ENCODE measurements at places on chromosomes 7 and 10.

DNA sequence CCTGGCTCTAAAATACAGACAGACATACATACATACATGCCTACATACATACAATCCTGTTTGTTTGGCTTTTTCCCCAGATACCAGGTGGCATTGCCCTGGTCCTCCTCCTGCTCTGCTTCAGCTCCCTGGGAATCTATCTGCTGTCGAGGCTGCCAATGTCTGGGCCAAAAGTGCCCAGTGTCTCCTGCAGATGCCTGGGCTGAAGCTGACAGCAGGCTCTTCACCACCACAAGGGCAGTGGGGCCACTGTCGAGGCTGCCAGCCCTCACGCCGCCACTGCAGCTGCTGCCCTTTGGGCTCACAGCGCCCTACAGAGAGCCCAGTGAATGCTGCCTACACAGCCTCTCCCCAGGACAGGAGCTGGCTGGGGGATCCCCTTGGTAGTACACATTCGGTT is 18.0 kb upstream of the STN1 start:
- DNase-seq: no peak

DNA sequence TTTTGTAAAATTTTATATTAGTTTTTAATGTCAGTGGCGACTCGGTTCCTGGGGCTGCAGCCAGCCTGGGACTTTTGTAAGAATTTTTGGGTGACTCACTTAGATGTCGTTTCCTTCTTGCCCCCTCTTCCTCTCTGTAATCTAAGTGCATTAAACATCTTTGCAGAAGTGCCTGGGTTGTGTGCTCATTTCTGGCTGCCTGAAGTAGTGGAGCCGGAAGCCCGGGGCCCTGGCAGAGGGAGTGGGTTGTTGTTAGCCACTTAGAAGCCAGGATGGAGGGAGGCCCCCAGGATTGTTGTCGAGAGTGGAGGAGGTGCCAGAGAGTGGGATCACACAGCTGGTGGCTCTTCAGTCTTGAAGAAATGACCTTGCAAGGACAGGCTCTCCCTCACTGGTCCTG is 11.0 kb upstream of the TRIM8 start:
- DNase-seq: no peak

DNA sequence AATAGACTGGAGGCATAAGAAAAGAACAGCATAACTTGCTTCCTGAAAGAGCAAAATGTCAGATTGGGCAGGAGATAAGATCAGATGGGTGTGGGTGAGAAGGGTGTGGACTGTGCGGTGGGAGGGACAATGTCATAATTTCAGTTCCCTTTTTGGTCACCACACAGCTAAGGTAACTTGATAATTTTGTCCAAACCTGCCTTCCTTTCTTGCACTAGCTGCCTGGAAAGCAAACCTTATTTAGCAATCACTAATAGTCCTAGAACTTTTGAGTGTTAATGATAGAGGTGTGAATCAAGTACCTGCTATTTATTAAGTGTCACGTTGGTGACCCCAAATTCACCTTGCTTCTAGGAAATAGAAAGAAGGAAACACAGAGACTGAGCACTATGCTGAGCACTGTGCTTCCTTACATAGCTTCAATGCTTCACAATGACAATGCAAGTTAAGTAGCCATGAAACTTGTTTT is 72.4 kb upstream of the SP4 start:
- no peak for DNase-seq

- DNase-seq: no peak
These were observed 6.4 kb downstream of the WDFY4 start for GRCh38 chr10:48690791-48691660.

GRCh38 chr10:2813286-2813685 is 254.1 kb upstream of the PFKP start:
- DNase-seq: no peak

DNA sequence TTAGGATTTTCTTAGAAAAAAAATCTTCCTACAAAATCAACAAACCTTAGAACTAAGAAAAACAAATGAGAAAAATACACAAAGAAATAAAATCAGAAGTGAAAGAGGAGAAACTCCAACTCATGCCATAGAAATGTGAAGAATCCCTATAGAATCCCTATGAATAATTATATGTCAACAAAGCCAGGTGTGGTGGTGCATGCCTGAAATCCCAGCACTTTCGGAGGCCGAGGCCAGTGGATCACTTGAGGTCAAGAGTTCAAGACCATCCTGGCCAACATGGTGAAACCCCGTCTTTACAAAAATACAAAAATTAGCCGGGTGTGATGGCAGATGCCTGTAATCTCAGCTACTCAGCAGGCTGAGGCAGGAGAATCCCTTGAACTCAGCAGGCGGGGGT is 27.1 kb downstream of the ACSM6 start:
- DNase-seq: no peak

- no peak for DNase-seq
These were observed 496 bp downstream of the BRI3 start for GRCh38 chr7:98281757-98282606.

GRCh38 chr7:39557222-39557621 is 9.0 kb upstream of the YAE1 start:
- no peak for DNase-seq

DNA sequence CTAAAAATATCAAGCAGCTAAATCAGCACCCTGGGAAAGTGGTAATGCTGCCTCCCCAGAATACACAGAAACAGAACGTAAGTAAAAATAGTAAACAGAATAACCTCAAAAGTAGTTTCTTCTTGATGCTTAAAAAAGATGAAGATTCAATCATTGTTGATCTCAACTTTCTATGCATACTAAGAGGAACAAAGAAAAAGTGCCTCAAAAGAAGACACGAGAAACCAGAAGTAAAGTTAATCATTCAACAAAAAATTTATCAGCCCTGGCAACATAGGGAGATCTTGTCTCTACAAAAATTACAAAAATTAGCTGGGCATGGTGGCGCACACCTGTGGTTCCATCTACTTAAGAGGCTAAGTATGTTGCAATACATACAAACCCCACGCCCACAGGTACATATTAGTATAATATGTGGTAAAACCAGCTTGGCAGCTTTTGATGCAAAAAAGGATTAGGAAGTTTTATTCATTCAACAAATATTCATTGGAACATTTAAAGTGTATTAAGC is 153.7 kb downstream of the NRBF2 start:
- no peak for DNase-seq

GRCh38 chr7:121084256-121084655 is 95.7 kb downstream of the CPED1 start:
- DNase-seq: no peak

- no peak for DNase-seq
These were observed 280.5 kb downstream of the SFMBT2 start for GRCh38 chr10:7130191-7130911.
